ENCODE measurements at places on chromosomes 2 and 18. TPM values are rescaled to one million over a fixed set of nuclear protein-coding genes. Genes with fewer than 3 reads are reported as not detected.

- DNase-seq = no peak
These were observed 427 bp downstream of the RBKS start for GRCh38 chr2:27889774-27890145.

The MFSD2B gene
- not detected for total RNA-seq

DNA sequence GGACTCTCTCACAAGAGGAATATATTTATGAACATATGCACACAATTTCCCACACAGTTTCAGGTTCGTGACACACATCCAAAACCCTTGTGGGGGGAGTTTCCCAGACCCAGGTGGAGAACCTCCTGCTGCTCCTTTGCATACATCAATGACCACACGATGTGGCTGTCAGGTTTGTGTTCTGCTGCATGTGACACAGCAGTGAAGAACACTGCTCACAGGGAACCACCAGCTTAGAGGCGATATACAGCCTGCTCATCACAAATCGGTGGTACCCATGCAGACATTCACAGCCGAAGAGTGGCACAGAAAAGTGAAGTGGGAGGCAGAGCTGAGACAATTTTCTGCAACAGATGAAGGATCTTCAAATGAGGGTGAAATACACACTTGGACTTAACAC is 175.6 kb upstream of the ZFP36L2 start:
- no peak for DNase-seq

- no peak for DNase-seq
These were observed 265.0 kb upstream of the SLC8A1 start for GRCh38 chr2:40716879-40717278.

The NAT8 gene
- not detected for total RNA-seq

The RPRM gene
- total RNA-seq = 0.22 TPM
